ENCODE measurements at places on chromosomes 1 and 21. TPM values are rescaled to one million over a fixed set of nuclear protein-coding genes. Genes with fewer than 3 reads are reported as not detected.

RAP1GAP gene
- total RNA-seq = not detected

MAP3K7CL gene
- total RNA-seq = 6.7 TPM

TRIM46 gene
- 6.9 TPM for total RNA-seq

MYOG gene
- not detected for total RNA-seq

PTPN22 gene
- total RNA-seq = under 0.01 TPM

All from vein endothelial cell (primary cell).